ENCODE measurements at places on chromosomes 5 and 9.

DNA sequence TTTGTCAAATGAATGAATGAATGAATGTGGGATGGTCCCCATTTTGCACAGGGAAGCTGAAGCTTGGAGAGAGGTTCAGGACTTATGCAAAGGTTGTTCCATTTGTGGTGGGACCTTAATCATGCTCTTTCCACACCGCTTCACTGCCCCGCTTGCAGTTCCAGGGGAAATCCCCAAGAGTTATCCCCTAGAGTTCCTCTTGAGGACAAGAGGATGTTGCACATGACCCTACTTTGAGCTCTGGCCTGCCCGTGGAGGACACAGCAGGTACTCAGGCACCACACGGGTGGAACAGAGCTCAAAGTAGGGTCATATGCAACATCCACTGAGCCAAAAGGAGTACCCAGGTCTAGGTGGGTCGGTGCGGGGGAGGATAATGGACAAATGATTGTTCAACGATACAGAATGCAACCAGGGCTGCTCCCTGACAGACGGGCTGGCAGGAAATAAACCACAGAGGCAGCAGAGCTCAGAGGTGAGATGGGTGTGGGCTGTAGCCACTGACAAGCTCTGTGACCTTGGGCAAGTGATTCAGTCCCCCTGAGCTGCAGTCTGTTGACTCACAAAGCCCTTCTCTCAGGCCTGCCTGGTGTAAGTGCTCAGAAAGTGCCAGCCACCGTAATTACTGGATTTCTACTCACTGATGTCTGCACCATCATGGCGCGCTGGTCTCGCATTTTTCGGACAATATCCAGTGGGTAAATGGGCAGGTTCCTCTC is 60.3 kb upstream of the EPB41L4B start:
- no peak for DNase-seq

GRCh38 chr5:133607451-133607850 is 4.9 kb downstream of the FSTL4 start:
- DNase-seq: no peak

GRCh38 chr5:16794269-16794913 is 141.7 kb downstream of the MYO10 start:
- no peak for DNase-seq

DNA sequence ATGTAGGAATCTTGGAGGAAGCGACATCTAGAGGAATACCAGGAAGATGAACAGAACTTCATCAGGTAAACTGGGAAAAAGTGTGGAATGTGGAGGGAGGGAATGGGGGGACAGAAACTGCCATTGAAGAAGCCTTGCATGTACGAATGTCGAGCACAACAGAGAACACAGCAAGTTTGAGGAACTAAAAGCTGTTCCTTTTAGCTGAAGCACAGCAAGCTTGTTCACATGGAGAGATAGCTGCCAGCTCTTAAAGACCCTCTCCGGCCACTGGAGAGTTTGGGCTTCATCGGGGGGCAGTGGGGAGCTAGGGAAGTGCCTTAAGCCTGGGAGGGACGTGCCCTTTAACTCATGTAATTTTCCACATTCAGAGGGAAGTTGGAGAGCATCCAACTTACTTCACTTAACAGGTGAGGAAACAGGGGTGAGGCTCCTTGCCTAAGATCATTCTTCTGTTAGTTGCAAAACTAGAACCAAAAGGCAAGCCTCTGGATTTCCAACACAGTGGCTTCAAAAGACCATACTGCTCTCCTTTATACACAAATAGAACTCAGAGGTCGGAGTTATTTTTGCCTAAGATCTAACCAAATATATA is 2.3 kb upstream of the CYFIP2 start:
- DNase-seq: no peak

Data from BE2C (cell line).